ENCODE measurements at places on chromosomes 4 and X. TPM values are rescaled to one million over a fixed set of nuclear protein-coding genes. Genes with fewer than 3 reads are reported as not detected.

Gene IQCM
- total RNA-seq, result not detected

Gene GRID2
- total RNA-seq, result not detected

Gene ADAM29
- not detected for total RNA-seq

Gene FRG2
- not detected for total RNA-seq

Gene DUSP21
- not detected for total RNA-seq

Gene FGF5
- total RNA-seq, result 0.32 TPM

Gene NPY1R
- total RNA-seq, result 0.14 TPM

Gene POF1B
- total RNA-seq, result 0.40 TPM

Gene GAB1
- 16.5 TPM for total RNA-seq

Gene EOLA2
- total RNA-seq, result 26.3 TPM

Gene FAM9B
- not detected for total RNA-seq

Gene HSFX1
- 0.40 TPM for total RNA-seq

Gene NMU
- 0.20 TPM for total RNA-seq

Gene PCDH18
- 0.21 TPM for total RNA-seq

Gene ERCC6L
- total RNA-seq, result 4.7 TPM

Gene CXCL8
- 311 TPM for total RNA-seq

Gene RNF175
- total RNA-seq, result not detected

Gene ZNF711
- total RNA-seq, result 5.3 TPM

Gene FGFBP1
- total RNA-seq, result not detected

Gene VSIG4
- not detected for total RNA-seq

Gene SPANXC
- total RNA-seq, result not detected

Gene XPNPEP2
- total RNA-seq, result not detected

Gene REPS2
- 3.8 TPM for total RNA-seq

Gene NPY2R
- total RNA-seq, result not detected

Gene GSTCD
- total RNA-seq, result 21.4 TPM

Gene VCX
- total RNA-seq, result not detected

Gene MAGEA3
- not detected for total RNA-seq

Gene TEX13C
- not detected for total RNA-seq

Gene SLC49A3
- total RNA-seq, result 1.1 TPM

Gene RTL5
- 0.53 TPM for total RNA-seq

Gene ZFP42
- not detected for total RNA-seq

Gene NLGN3
- total RNA-seq, result 0.13 TPM

Gene POLA1
- 22.9 TPM for total RNA-seq

Gene CT45A3
- not detected for total RNA-seq

Gene MAOB
- total RNA-seq, result not detected

Gene LINC00632
- 0.46 TPM for total RNA-seq

Gene SPP1
- not detected for total RNA-seq

Gene RNF128
- not detected for total RNA-seq

Gene KCND1
- total RNA-seq, result 0.13 TPM

Gene HTN1
- total RNA-seq, result not detected

Gene FGFRL1
- 16.4 TPM for total RNA-seq

Gene AMBN
- not detected for total RNA-seq

Gene NKX3-2
- total RNA-seq, result not detected

Gene IBSP
- total RNA-seq, result not detected

Gene PABPC4L
- 0.13 TPM for total RNA-seq

Gene MMAA
- total RNA-seq, result 5.7 TPM

Gene HPGD
- not detected for total RNA-seq

Gene ATG4A
- 53.2 TPM for total RNA-seq

Gene RHOXF2
- not detected for total RNA-seq

Gene CDX4
- total RNA-seq, result not detected

Gene APBB2
- total RNA-seq, result 138 TPM

Gene CCDC120
- total RNA-seq, result 0.66 TPM

Gene MAGEC3
- not detected for total RNA-seq

Gene CXorf58
- total RNA-seq, result not detected

All from pulmonary artery endothelial cell (primary cell).